Vagina (tissue), 2 donors: ENCODE measurements at places on chromosomes 4 and X.

DNA sequence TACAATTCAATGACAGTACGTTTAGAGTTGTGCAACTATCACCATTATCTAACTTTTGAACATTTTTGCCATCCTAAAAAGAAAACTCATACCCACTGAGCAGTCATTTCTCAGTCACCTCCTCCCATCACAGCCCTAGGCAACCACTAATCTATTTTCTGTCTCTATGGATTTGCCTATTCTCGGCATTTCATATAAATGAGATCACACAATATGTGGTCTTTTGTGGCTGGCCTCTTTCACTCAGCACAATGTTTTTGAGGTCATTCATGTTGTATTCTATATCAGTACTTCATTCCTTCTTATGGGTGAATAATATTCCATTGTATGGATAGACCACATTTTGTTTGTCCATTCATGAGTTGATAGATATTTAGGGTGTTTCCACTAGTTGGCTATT is 103.0 kb downstream of the PPEF1 start:
- no peak for DNase-seq

DNA sequence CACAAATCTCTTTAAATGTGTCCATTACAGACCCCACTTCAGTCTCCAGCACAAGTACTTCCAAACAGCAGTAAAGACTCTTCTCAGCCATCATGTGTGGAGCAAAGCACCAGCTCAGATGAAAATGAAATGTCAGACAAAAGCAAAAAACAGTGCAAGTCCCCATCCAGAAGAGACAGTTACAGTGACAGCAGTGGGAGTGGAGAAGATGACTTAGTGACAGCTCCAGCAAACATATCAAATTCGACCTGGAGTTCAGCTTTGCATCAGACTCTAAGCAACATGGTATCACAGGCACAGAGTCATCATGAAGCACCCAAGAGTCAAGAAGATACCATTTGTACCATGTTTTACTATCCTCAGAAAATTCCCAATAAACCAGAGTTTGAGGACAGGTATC is 78.0 kb downstream of the SLC10A6 start:
- no peak for DNase-seq

DNA sequence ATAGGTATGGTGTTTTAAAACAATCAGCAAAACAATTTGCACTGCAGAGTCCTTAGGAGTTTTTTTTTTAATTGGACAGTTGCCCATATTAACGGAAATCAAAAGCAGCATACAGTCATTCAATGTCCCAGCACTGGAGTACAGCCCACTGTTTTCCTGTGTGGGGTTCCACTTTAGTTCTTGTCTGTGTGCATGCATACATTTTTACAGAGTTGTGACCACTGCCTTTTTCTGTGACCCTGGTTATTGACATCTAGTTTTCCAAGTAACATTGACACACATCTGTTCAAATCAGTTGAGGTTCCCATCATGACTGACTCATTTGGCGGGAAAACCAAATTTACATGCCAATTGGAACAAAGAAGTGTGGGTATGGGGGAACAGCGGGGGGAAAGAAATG is 83.3 kb downstream of the HPRT1 start:
- no peak for DNase-seq

GRCh38 chr4:184267673-184268583 is 50.3 kb upstream of the ENPP6 start:
- peak; percentile 82 for DNase-seq

DNA sequence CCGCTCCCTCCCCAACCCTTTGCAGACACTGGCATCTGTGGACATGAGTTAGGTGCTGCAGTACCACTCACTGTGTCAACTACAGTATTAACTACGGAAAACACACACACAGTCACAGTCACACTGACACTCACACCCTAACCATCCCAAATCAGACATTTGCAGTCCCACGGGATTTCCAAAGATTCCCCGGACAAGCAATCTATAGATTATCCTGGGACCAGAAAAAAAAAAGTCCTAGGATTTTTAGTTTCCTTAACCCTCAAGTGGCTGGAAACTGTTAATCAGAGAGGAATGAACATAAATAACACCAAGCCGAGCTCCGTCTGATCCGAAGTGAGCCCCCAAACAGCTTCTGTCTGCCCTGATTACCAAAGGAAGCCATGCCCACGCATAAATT is 81.9 kb upstream of the DHRSX start:
- no peak for DNase-seq

GRCh38 chr4:35934320-35934981 is 309.9 kb downstream of the ARAP2 start:
- no peak for DNase-seq

GRCh38 chr4:99832758-99833157 is 16.1 kb downstream of the DAPP1 start:
- no peak for DNase-seq

DNA sequence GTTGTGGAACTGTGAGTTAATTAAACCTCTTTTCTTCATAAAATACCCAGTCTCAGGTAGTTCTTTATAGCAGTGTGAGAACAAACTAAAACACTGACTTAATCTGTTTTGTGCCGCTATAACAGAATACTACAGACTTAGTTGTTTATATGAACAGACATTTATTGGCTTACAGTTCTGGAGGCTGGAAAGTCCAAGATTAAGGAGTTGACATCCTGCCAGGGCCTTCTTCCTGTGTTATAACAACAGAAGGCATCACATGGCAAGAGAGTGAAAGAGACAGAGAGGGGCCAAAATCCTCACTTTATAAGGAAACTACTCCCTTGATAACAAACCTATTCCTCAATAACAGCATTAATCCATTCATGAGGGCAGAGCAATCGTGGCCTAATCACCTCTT is 42.5 kb upstream of the KCNIP4 start:
- no peak for DNase-seq

DNA sequence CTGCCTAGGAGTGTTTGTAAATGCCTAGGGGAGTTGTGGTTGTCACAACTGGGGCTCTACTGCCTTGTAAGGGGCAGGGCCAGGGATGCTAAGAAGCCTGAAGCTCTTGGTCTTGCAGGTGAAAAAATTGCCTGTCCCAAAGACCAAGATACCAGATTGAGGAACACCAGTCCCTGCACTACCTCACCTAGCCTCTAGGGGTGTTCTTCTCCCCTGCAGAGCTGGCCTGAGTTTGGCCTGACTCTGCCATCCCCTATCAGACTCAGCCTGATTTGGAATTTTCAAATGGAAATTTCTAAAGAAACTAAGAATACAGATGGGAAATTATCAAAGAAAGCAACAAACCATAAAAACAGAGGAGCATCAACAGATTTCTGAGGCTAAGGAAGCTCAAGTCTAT is 90.4 kb downstream of the ZC4H2 start:
- DNase-seq, result no peak

DNA sequence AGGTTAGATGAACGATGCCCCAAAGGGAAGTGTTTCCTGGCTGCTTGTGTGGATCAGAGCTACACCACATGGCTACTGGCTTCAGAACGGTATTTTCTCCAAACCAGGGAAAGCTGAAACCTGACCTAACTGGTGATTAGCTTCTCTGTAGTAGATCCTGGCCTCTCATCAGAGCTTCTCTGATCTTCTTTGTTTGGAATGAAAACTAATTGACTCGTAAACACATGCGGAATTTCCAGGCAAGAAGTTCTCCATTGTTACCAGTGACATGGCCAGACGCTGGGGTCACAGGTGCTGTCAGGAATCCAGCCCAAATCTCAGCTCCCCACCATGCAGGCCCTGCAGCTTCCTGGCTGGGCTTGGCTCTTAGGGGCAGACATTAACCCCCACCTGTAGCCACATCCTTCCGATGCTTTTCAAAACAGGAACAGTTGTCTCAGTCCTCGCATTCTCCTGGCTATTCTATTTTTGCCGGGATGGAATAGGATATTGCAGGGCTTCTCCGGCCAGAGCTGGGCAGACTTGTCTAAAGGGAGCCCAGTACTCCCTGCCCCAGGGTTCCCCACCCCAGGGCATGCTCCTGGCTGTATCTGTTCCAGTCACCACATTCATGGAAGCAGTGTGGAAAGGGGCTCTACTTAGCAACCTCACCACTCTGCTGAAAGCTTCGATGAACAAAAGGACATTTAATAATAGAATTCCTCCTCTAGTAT is 305.4 kb upstream of the F9 start:
- DNase-seq, result no peak

DNA sequence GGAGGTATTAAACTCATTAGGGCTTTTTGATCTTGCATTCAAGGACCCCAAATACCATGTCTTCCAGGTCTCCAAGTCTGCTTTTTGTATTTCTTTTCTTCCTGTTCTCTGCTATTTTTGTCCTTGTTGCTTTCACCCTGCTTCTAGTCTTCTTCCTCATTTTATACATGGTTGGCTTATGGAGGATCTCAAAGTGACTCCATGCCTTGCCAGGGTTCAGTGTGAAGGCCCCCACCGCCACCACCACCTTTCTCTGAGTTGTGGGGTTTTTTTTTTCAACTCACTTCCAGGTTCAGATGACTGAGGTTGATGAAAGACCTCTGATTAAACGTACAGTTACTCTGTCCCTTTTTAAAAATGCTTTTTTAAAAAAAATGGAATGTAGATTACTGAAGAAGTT is 96.3 kb downstream of the MAML3 start:
- DNase-seq, result no peak

GRCh38 chrX:153870791-153871360 is 15.1 kb downstream of the L1CAM start:
- DNase-seq, result no peak

- DNase-seq, result no peak
These were observed 98.9 kb downstream of the LARP1B start for GRCh38 chr4:128159967-128160366.

- no peak for DNase-seq
These were observed 116.2 kb downstream of the AFAP1 start for GRCh38 chr4:7823416-7823824.

- no peak for DNase-seq
These were observed 197.1 kb downstream of the RASL11B start for GRCh38 chr4:53059256-53059655.

GRCh38 chrX:100635989-100636320 is 651 bp downstream of the TSPAN6 start:
- no peak for DNase-seq

DNA sequence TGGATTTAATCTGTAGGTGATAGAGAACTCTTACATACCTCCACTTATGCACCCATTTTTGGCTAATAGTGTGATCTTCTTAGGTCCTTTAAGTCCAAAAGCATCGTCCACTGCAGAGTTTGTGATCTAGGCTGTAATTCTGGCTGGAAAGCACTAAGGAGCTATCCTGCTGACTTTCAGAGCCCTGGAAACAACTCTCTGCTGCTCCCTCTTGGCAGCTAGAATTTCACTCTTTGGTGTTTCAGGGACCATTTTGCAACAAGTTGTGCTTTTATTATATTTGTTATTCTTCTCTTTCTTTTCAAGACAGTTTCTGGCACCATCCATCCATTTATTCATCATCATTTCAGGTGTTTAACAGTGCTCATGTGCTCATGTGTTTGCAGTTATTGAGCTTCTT is 130.0 kb downstream of the RBM46 start:
- DNase-seq, result no peak

- DNase-seq, result no peak
These were observed 162.4 kb downstream of the WDFY3 start for GRCh38 chr4:84804136-84804535.

DNA sequence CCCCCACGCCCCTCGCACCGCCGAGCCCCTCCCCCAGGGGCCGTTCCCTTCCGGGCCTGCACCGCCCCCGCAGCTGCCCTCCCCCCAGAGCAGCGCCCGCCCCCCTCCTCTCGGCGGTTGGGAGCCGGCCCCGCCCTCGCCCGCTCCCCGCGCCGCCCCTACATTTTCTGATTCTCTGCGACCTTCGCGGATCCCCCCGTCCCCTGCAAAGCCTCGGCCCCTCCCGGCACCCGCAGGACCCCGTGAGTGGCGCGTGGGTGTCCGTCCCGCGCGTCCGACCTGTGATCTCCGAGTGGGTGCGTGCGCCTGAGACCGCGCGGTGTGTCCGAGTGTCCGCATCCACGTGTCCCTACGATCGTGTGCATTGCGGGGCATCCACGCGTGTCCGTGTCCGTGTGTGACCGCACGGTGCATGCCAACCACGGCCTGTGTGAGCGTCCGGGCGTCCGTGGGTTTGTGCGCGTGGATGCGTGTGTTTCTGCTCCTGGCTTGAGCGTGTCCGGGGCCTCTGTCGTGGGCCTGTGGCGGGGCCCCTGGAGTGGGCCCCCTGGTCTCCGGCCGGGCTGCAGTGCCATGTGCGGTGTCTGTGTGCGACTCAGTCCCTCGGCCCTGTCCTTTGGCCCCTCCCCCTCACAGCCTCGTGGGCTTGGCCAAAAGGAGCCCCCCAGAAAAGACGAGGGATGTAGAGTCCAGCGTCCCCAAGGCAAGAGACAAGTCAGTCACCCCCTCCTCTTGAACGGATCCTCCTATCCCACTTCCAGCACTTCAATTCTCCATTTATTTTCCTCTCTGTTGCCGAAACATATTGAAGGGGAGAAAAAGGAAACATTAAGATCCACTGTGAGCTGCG is 8.8 kb upstream of the NKX1-1 start:
- DNase-seq, result no peak

DNA sequence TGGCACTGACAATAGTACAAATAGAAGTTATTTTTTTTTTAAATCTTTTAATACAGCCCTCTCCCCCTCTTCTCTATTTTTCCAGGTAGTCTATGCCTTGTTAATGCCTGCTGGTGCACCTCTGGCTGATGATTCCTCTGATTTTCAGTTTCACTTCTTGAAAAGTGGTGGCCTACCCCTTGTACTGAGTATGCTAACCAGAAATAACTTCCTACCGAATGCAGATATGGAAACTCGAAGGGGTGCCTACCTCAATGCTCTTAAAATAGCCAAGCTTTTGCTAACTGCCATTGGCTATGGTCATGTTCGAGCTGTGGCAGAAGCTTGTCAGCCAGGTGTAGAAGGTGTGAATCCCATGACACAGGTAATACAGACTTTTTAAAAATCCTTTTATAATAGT is 99.1 kb downstream of the USP9X start:
- DNase-seq, result no peak

DNA sequence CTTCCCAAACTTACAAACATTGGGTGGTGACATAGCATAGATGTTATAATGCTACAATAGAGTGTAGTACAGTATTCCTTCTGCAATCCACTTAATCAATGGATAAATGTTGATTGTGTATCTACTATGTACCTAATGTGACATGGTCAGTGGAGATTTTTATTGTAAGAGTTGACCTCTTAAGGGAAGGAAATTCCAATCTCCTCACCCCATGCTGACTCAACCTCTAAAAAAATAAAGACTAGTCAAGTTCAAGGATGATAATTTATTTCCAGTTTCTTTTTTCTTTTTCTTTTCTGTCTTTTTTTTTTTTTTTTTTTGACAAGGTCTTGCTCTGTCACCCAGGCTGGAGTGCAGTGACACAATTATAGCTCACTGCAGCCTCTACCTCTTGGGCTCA is 206.5 kb upstream of the STS start:
- DNase-seq, result no peak

DNA sequence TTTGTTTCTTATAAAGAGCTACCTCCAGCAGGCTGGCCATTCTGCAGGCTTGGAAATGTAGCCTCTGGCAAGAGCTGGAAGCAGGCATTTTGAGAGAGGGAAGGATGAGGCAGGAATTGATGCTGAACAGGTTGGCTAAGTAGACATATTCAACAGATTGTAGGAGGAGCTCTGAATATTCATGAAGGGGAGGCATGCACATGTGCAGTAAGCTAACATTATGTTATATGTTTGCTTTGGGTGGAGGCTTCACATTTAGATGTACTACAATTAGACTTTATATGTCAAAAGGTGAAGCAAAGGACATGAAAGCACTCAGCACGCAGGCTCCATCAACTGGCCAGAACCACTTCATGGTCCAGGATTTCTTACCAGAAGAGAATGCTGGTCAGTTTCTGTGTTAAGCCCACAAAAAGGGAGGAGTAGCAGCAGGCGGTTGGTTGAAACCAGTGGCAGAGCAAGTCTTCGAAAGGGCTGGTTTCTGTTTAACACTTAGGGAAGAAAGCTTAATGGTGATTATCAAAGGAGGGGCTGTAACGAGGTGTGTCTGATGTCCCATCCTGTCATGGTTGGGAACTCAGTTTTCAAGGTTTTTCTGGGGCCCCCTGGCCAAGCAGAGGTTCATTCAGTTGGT is 54.8 kb downstream of the FGFBP1 start:
- peak; percentile 42 for DNase-seq
